Activated CD4-positive, CD25-positive, alpha-beta regulatory T cell treated with anti-CD3 and anti-CD28 coated beads, Interleukin-2, amount 50 U/mL, for 16 hours (primary cell): ENCODE measurements at places on chromosomes 5 and 9.

GRCh38 chr9:130295431-130295830 lies 29.9 kb downstream of the HMCN2 start:
- DNase-seq, result no peak

DNA sequence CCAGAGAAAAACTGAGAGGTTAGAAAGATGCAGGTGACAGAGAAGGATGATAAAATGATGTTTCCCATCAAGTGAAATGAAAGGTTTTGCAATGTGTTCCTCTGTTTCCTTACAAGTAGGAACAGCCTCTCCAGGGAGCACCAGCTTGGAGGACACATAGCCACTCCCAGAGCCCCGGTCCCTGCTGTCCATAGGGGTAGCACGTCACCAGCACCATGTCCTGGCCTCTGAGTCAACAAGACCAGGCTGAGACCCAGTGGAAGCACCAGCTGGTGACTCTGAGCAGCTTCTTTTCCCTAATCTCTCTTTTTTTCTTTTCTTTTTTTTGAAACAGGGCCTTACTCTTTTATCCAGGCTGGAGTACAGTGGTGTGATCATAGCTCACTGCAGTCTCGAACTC lies 19.4 kb upstream of the HMCN2 start:
- DNase-seq, result no peak

DNA sequence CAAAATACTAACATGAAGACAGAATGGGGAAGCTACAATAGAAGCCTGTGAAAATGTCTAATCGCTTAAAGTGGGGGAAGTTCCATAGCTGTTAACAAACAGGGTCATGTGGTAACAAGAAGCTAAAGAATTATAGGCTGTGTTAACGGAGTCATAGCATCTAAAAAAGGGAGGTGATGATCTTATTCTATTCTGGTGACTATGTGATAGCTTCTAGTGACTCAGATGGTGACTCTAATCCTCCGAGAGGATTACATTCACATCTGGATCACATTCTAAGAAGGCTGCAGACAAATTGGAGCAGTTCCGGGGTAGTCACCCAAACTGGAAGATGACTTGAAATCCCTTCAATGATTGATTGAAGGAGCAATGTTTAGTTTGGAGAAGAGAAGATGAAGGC lies 142.1 kb downstream of the LIFR start:
- DNase-seq, result no peak

DNA sequence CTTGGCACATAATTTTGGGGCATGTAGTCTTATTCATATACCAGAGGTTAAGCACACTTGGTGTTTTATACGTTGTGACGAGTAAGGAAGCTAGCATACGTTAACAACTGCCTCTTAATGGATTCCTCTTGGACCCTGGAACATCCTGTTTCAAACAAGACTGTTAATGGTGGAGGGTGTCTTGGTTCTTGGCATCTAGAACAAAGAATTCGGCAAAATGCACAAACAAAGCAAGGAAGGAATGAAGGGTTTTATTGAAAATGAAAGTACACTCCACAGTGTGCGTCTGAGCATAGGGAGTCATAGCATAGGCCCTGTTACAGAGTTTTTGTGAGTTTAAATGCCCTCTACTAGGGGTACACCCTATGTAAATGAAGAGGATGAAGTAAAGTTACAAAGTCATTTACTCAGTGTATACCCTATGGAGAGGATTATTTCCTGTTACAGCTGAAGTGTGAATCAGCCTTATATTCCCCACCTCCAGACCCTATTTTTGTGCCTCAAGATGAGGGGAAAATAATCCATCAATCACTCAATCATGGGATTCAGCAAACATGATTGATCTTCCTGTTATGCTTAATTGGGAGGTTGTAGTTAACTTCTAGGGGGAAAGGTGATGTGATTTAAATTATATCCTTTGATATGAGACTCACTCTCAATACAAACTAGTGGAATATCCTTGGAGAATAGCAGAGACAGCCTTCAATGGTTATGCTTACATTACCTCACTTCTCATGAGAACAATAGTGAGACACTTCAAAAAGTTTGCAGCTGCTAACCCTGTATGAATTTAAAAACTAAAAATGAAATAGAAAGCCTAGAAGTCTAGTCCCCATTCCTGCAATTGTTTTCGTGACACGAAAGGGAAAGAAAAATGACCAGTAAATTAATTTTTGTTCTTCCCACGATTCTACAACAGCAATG lies 84.9 kb upstream of the MYO10 start:
- no peak for DNase-seq

GRCh38 chr9:15735083-15735857 lies 182.4 kb downstream of the CCDC171 start:
- no peak for DNase-seq

DNA sequence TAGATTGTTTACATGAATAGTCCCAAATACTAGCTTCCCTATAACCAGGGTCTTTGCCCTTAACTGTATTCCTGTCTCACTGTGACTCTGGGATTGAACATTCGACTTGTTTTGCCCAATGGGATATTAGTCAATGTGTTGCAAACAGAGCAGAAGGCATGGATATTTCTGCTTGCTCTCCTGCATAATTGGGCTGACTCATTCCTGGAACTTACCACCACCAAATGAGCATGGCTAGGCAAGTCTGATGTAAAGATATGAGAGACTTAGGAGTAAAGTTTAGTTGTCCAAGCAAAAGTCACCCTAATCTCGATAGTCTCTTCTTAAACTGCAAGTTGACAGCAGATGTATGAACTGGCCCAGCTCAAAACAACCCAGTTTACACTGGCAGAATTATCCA lies 273.5 kb upstream of the CCNG1 start:
- DNase-seq, result no peak
